SJSA1 (cell line): ENCODE measurements at places on chromosomes 13 and 19.
A peak's percentile ranks its signal among the peaks of the same experiment; 100 is the strongest.

- H3K27ac ChIP-seq: no peak overlapping the region
- H3K4me3 ChIP-seq: no peak overlapping the region
- H3K4me1 ChIP-seq: no peaks in the 10 kb centered on the region
These were observed 109.2 kb upstream of the USP29 start for GRCh38 chr19:57010541-57010940.

DNA sequence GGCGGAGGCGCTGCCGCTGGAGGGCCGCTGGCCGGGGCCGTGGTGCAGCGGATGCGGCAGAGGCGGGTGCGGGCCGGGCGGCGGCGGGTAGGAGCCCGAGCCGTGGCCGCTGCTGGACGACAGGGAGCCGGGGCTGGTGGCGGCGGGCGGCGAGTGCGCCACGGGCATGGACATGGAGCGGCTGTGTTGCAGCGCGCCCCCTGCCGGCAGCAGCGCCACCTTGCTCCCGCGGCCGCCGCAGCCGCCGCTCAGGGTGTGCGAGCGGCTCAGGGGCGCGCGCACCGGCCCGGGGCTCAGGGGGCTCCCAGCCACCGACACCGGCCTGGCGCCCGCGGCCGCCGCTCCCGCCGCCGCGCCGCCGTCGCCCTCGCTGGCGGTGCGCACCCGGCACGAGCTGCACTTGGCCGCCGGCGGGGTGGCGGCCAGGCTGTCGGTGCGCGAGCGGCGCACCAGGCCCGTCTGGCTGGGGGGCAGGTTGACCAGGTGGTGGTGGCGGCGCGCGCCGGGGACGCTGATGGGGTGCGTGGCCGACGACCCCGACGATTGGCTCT, 1.7 kb downstream of the IRS2 start:
- peaks cover 48% of the 10 kb centered on the region for H3K4me1 ChIP-seq
- DNase-seq: peak; percentile 98
- H3K27me3 ChIP-seq: peaks cover 31% of the 10 kb centered on the region
- H3K4me3 ChIP-seq: peak overlapping the region; percentile 85
- no peak overlapping the region for H3K27ac ChIP-seq
- H3K36me3 ChIP-seq: peaks cover 59% of the 10 kb centered on the region

DNA sequence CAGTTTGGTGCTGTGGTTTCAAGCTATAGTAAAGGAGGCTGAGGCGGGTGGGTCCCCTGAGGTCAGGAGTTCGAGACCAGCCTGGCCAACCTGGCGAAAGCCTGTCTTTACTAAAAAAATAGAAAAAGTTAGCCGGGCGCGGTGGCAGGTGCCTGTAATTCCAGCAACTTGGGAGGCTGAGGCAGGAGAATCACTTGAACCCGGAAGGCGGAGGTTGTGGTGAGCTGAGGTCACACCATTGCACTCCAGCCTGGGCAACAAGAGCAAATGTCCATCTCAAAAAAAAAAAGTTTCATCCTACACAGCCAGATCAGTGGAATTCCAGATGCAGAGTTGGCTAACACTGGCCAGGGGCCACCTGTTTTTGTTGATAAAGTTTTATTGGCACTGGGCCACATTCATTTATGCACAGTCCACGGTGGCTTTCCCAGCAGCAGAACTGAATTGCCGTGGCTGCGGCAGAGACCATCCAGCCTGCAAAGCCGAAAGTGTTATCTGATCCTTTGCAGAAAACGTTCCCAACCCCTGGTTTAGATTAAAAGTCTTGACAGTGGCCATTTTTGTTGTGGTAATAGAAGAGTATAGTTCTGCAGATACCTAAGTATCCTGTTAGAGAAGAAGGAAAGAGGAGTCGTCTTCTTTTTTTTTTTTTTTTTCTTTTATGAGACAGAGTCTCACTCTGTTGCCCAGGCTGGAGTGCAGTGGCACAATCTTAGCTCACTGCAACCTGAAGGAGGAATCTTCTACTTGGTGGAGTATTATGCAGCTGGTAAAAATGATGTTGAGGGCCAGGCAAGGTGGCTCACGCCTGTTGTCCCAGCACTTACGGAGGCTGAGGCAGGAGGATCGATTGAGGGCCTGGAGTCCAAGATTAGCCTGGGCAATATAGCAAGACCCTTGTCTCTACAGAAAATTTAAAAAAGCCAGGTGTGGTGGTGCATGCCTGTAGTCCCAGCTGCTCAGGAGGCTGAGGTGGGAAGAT, 8.7 kb downstream of the NCLN start:
- no peak overlapping the region for H3K27ac ChIP-seq
- DNase-seq: no peak
- H3K36me3 ChIP-seq: peaks cover 89% of the 10 kb centered on the region
- peaks cover 50% of the 10 kb centered on the region for H3K4me1 ChIP-seq

DNA sequence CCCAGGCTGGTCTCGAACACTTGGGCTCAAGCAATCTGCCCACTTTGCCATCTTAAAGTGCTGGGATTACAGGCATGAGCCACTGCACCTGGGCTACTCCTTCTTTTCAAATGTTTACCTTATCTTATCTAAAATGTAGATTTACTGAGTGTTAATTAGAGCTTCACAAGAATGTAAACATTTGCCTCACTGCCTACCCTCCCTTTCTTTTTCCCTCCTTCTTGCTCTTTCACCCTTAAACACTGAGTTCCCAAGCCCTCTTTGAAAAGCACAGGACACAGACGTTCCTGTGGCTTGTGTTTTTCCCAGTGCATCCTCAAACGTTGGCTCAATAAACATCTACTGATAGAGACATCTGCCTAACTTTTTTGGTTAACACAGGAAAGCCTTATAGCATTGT, 32.7 kb upstream of the CYSLTR2 start:
- DNase-seq: no peak
- no peaks in the 10 kb centered on the region for H3K4me1 ChIP-seq
- no peaks in the 10 kb centered on the region for H3K36me3 ChIP-seq
- H3K27ac ChIP-seq: no peak overlapping the region
- H3K4me3 ChIP-seq: no peak overlapping the region
- H3K27me3 ChIP-seq: no peaks in the 10 kb centered on the region

GRCh38 chr13:109790942-109791605, 4.7 kb upstream of the IRS2 start:
- H3K27me3 ChIP-seq: peaks cover 92% of the 10 kb centered on the region
- DNase-seq: peak; percentile 77
- H3K4me1 ChIP-seq: peaks cover 9% of the 10 kb centered on the region
- H3K36me3 ChIP-seq: peaks cover 3% of the 10 kb centered on the region
- H3K4me3 ChIP-seq: no peak overlapping the region
- H3K27ac ChIP-seq: no peak overlapping the region

DNA sequence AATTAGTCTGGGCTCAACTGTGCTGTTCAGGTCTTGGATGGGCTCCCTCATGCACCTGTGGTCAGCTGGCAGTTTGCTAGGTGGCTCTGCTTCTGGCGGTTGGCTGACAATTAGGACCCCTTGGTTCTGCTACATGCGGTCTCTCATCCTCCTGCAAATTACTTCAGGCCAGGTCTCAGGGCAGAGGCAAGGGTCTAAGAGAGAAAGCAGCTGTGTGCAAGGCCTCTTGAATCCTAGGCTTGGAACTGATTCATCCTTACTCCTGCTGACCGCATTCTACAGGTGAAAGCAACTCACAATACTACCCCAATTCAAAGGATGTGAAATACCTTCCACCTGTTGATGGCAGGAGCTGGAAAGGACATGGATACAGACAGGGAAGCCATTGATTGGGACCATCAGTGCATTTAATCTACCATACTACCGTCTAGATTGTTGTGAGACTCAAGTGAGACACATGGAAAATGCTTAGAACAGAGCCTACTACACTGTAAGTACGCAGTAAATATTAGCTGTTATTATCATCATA, 19.1 kb downstream of the CBY2 start:
- no peak overlapping the region for H3K27ac ChIP-seq
- no peak for DNase-seq
- H3K4me3 ChIP-seq: no peak overlapping the region
- no peaks in the 10 kb centered on the region for H3K36me3 ChIP-seq

- no peak overlapping the region for H3K27ac ChIP-seq
- H3K27me3 ChIP-seq: no peaks in the 10 kb centered on the region
- no peak overlapping the region for H3K4me3 ChIP-seq
- no peak for DNase-seq
- H3K36me3 ChIP-seq: no peaks in the 10 kb centered on the region
These were observed 37.7 kb upstream of the CCNE1 start for GRCh38 chr19:29774126-29774525.

DNA sequence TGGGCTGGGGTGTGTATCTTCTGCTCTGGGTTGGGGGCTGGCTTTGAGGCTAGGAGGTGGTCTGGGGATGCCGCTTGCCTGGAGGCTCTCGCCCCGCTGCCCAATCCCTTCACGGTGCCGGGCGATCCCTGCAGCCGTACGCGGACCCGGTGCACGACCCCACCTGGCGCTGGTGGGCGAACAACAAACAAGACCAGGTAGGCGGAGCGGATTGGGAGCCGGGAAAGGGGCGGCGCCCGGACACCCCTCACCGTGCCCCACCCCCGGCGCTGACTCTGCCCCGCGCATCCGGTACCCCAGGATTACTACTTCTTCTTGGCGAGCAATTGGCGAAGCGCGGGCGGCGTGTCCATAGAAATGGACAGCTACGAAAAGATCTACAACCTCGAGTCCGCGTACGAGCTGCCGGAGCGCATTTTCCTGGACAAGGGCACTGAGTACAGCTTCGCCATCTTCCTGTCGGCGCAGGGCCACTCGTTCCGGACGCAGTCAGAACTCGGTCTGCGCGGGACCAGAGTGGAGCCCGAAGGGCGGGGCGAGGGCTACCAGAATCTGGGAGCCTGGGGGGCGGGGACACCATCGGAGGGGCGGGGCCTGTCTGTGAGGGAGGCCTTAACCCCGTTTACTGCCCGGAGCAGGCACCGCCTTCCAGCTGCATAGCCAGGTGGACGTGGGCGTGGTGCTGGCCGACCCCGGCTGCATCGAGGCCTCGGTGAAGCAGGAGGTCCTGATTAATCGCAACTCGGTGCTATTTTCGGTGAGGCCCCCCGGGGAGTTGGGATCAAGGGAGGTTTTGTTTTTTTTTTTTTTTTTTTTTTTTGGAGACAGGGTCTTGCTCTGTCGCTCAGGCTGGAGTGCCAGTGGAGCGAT, 12.1 kb upstream of the PSMD8 start:
- no peaks in the 10 kb centered on the region for H3K36me3 ChIP-seq
- peaks cover 54% of the 10 kb centered on the region for H3K27me3 ChIP-seq
- peak; percentile 27 for DNase-seq
- peaks cover 12% of the 10 kb centered on the region for H3K4me1 ChIP-seq
- H3K4me3 ChIP-seq: peak overlapping the region; percentile 30
- H3K27ac ChIP-seq: no peak overlapping the region
